Smooth muscle cell of the brain vasculature (primary cell): ENCODE measurements at places on chromosomes 5 and 9.

- no peak for DNase-seq
These were observed 117.9 kb upstream of the IL6ST start for GRCh38 chr5:56112526-56113121.

DNA sequence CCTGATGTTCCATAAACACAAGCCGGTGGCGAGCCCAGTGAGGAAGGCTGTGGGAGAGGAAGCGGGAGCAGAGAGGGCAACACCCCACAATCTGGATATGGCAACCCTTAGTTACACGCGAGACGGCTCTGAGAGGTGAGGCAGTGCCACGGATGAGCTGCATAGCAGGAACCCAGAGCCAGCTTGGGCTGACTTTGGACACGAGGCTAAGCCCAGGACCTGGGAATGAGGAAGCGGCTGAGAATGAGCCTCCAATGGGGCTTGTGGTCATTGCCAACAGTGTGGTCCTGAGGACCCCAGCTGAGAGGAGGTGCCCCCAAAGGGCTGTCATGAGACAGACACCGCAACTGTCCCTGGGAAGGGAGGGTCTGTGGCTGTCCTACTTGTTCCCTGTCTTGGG is 160.0 kb upstream of the SMIM23 start:
- no peak for DNase-seq

DNA sequence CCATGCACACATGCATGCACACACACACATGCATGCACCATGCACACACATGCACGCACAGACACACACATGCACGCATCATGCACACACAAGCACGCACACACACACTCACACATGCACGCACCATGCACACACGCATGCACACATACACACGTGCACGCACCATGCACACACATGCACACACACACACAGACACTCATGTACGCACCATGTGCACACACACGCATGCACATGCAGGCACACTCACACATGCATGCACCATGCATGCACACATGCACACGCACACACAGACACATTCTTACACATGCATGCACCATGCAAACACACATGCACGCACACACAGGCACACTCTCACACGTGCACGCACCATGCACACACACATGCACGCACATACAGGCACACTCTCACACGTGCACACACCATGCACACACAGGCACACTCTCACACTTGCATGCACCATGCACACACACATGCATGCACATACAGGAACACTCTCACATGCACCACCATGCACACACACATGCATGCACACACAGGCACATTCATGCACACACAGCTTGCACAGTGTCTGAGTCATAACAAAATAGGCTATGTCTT is 117.5 kb downstream of the TENT4A start:
- no peak for DNase-seq

GRCh38 chr5:57817001-57817453 is 334.4 kb upstream of the ACTBL2 start:
- DNase-seq = no peak

GRCh38 chr9:8412327-8412726 is 612.7 kb upstream of the DMAC1 start:
- DNase-seq = no peak

- peak; percentile 26 for DNase-seq
These were observed 33.0 kb downstream of the FKBP15 start for GRCh38 chr9:113187929-113188595.

DNA sequence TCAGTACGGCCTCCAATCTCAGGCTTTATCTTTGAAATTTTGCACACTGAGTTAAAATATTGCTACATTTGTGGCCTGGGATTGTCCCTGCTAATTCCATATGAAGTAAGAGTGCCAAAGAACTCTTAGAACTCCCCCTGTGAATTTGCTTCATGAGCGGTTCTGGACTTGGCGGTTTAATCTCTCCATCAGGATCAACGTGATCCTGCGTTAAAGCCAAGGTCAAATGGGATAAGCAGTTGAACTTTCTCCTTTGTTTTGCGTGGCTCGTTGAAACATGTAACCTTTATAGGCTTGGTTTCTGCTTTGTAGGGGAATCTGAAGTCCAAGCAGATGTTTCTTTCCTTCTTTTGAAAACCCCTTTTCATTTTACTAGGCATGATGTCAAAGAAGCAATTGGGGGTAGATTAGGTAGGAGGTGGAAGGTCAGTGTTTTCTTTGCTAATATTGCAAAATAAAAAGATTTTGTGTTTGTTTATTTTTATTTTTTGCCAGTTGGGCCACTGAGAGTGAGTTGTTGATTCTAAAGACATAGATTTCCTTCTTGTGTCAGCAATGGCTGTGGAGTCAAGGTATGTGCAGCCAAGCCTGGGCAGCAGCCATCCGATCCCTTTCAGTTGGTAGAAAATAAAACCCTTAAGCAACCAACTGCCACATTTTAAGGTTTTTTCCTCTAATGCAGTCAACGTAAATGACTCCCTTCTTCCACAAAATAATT is 390.8 kb downstream of the NNT start:
- DNase-seq = no peak

GRCh38 chr9:26462213-26462612 is 430.4 kb downstream of the CAAP1 start:
- no peak for DNase-seq

DNA sequence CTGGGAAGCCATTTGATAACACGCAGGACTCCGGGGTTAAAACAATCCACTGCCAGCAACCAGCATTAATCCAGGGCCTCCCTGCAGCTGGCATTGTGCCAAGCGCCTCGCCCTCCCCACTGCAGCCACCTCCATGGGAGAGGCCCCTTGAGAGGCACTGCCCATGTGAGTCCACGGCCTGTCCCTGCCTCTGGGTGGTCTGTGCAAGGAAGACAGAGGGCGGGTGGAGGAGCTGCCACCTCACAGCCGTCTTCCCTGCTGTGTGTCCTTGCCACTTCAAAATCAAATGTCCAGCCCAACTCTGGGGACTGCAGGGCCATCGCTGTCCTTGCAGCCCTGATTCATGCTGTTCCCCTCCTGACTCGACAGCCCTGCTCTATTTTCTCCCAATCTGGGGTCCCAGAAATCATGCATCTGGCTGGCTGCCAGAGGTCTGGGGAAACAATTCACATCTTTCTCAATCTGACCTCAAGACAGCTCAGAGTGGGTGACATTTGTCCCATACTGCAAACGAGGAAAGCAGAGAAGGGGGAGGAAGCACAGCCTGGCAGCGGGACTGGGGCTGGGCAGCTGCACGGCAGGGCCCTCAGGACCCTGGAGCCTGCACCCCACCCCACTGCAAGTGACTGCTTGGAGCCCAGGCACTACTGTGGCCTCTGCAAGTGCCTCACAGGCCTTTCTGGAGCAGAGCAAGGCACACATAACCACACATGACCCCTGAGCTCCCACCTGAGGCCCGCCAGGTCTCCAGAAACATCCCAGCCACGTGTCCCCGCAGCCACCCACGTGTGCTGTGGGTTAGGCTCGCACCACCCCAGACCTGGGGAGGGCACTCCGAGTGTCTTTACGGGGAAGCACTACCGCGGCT is 15.7 kb downstream of the BRD3OS start:
- no peak for DNase-seq

DNA sequence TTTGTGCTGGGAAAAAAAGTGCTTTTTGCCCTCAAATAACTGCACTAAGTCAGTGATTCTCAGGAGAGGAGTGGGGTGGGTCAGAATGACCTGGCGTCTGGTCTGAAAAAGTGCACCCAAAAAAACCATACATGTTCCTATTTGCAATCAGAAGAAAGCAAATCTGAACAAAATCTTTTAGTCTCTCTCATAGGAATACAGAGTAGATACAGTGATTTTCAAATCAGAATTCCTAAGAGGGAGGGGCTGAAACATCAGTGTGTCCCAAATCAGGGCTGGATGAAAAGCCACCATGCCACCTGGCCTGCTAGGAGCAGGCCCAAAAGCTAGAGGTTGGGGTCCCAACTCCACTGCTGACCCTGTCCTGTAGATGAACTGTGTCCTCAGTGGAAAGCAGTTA is 66.8 kb downstream of the RAPGEF1 start:
- DNase-seq = no peak

- no peak for DNase-seq
These were observed 153.6 kb downstream of the DRD1 start for GRCh38 chr5:175290379-175290778.

GRCh38 chr5:65880496-65881072 is 45.8 kb upstream of the ERBIN start:
- peak; percentile 65 for DNase-seq

- no peak for DNase-seq
These were observed 11.4 kb downstream of the ACTL7B start for GRCh38 chr9:108844391-108844790.

DNA sequence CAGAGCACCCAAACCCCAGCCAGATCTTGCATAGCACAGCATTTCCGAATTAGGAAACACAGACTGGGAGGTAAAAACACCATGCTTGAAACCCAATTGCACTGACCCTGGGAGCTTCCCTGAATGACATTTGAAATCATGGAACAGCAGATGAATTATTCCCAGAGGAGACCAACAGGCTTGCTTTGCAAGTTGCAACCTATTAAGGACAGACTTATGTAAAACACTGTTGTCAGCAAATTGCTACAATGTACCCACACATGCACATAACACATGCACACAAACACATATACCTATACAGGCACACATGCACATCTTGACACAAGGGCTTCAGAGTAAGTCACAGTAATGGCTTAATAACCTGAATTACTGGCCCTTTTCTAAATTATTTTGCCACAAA is 984.8 kb downstream of the DNAH5 start:
- no peak for DNase-seq

DNA sequence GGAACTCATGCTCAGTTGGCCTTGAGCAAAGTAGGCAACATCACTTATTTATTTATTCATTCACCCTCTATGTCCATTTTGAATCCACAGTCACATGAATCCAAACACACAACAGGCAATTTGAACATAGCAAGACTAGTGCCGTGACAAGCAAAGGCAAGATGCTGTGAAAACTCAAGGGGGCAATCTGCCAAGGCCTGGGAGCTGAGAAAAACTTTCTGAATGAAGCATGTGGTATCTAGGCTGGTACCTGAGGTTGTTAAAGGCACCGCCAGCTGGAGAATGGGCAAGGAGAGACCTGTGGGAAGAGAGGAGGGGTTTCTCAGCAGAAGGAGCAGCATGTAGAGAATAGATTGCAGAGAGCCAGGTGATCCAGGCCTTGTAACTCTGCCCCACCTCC is 98.3 kb upstream of the ATP10B start:
- DNase-seq = no peak

DNA sequence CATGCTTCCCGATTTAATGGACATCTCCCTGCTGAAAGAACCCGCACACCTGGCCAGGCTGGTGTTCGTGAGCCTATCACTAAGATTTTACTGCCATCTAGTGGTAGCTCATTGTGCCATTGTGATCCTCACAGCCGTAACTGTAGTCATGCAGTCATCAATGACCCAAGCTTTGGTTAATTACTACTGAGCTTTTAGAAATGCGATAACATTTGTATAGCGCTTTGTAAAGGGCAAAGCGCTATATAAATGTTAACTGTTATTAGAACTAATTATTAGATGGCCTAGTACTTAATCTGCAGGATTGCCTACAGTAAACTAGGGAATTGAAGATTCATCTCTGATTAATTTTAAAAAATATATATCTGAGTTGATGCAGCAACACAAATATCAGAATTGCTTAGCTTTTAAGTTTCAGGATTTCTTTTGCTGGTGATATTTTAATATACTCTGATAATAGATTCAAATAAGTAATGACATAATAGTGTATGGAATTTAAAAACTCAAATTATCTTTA is 90.2 kb downstream of the HACD4 start:
- peak; percentile 40 for DNase-seq

DNA sequence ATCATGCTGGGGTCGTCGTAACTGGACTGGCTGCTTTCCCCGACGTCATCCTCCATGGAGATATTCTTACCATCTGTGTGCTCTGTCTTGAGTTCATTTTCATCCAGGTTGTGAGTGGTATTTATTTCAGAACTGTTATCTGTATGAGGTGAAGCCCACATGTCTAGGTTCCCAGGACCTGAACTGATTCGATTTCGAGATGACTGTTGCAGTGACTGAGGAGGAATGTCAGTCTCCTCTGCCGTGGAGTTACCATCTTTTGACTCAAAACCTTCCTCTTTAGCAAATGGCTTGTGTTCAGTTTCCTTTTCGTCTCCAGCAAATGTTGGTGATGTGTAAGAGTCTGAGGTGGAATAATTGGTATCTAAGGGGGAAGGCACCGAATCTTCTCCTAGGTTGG is 55.2 kb upstream of the PCA3 start:
- no peak for DNase-seq

GRCh38 chr5:1319436-1320256 is 24.8 kb upstream of the TERT start:
- DNase-seq = no peak

- no peak for DNase-seq
These were observed 54.3 kb upstream of the PTPDC1 start for GRCh38 chr9:94029932-94030317.

DNA sequence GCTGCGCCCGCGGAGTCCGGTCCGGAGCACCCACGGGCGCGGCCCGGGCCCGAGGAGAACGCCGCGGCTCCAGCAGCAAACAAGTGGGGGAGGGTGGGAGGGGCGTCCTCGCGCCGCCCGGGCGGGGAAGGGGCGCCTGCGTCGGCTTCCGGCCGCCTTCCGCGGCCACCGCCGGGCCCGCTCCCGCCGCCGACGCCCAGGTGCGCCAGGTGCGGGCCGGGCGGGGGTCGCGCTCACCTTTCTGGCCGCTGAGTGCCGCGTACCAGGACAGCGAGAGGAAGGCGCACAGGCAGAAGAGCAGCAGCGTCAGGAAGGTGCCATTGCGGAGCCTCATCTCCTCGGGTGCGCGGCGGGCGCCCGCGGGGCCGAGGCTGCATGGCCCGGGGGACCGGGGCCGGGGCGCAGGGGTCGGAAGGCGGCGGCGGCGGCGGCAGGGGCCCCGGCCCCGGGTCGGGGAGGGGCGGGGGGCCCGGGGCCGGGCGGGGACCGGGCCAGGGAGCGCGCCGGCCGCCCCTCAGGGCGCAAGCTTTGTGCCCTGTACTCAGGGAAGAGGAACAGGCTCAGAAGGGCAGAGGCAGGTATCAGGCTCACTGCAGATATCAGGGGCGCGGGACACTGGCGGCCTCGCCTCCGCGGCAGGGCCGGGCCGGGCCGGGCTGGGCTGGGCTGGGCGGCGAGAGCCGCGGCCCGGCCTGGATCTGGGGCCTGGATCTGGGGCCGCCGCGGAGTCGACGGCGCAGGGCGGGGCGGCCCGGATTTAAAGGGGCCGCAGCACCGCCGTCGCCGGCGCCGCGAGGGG is at the start of gene MGAT4B:
MGAT4B (minus strand) TSS at position 617 of the 799 bp plus-strand sequence; CDS start at position 334, 283 bp downstream.
- DNase-seq = no peak

- no peak for DNase-seq
These were observed 33.2 kb downstream of the SHB start for GRCh38 chr9:38035873-38036272.

- no peak for DNase-seq
These were observed 50.9 kb downstream of the ACTBL2 start for GRCh38 chr5:57431759-57432158.

DNA sequence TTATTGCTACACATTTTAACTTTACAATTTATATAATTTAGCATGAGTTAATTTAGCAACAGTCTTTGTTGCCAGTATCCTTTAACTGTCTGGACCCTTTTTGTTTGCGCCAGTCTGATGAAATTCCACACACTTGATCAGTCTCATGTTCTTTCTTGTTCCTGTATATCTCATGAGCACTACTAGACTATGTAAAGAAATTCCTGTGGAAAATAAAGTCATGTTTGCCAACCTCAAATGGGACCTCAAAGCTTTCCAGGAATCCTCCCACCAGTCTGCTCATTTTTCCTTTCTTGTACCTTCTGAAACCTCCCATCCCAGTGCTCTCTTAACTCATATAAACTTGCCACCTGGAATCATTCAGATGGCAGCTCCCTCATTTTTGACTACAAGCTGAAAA is 8.0 kb downstream of the DMXL1 start:
- DNase-seq = no peak

GRCh38 chr9:88302579-88303324 is 85.5 kb upstream of the SPIN1 start:
- no peak for DNase-seq
